ENCODE measurements at places on chromosomes 11 and 22. TPM values are rescaled to one million over a fixed set of nuclear protein-coding genes. Genes with fewer than 3 reads are reported as not detected.

STIM1 gene
- 16.5 TPM for total RNA-seq

APLP2 gene
- total RNA-seq, result 548 TPM

MMP7 gene
- total RNA-seq, result 238 TPM

SLC6A5 gene
- not detected for total RNA-seq

AQP11 gene
- 0.58 TPM for total RNA-seq

LIPT2 gene
- 7.1 TPM for total RNA-seq

RASD2 gene
- total RNA-seq, result 0.12 TPM

TPBGL gene
- not detected for total RNA-seq

GRK2 gene
- 46.8 TPM for total RNA-seq

MS4A6A gene
- not detected for total RNA-seq

VPREB1 gene
- total RNA-seq, result not detected

TMPRSS4 gene
- 13.3 TPM for total RNA-seq

MS4A6E gene
- total RNA-seq, result not detected

MRGPRX1 gene
- total RNA-seq, result not detected

ISX gene
- not detected for total RNA-seq

TP53AIP1 gene
- total RNA-seq, result not detected

MMP3 gene
- total RNA-seq, result not detected

PITPNM1 gene
- 58.9 TPM for total RNA-seq

LYVE1 gene
- total RNA-seq, result not detected

TTC12 gene
- 6.9 TPM for total RNA-seq

ASPHD2 gene
- total RNA-seq, result 7.3 TPM

OVOL1 gene
- 12.5 TPM for total RNA-seq

RPUSD4 gene
- 18.2 TPM for total RNA-seq

FGF4 gene
- total RNA-seq, result not detected

RTN4RL2 gene
- total RNA-seq, result not detected

C11orf42 gene
- not detected for total RNA-seq

MMP13 gene
- total RNA-seq, result 0.12 TPM

ANGPTL5 gene
- total RNA-seq, result not detected

Data from epithelial cell of proximal tubule (primary cell).